ENCODE measurements at places on chromosomes 1 and 21. TPM values are rescaled to one million over a fixed set of nuclear protein-coding genes. Genes with fewer than 3 reads are reported as not detected.

The DEDD gene
- 18.7 TPM for total RNA-seq

The SERPINC1 gene
- total RNA-seq, result not detected

The SLAMF7 gene
- total RNA-seq, result 0.49 TPM

The ANGPTL3 gene
- total RNA-seq, result not detected

The OR2T35 gene
- not detected for total RNA-seq

The LCE6A gene
- 4.4 TPM for total RNA-seq

The FCER1G gene
- 12.4 TPM for total RNA-seq

The SYNC gene
- total RNA-seq, result 9.3 TPM

The C1QC gene
- total RNA-seq, result 24.7 TPM

The NFASC gene
- 1.4 TPM for total RNA-seq

The OR2G6 gene
- total RNA-seq, result not detected

The LYPD8 gene
- total RNA-seq, result not detected

The ZMYM4 gene
- 39.7 TPM for total RNA-seq

The TMEM222 gene
- total RNA-seq, result 14.1 TPM

The ST6GALNAC5 gene
- total RNA-seq, result 3.7 TPM

The PGLYRP4 gene
- 4.3 TPM for total RNA-seq

The PALMD gene
- 58.0 TPM for total RNA-seq

The PEAR1 gene
- 5.5 TPM for total RNA-seq

The FBXO2 gene
- 0.99 TPM for total RNA-seq

The RUNX1 gene
- total RNA-seq, result 22.1 TPM

The ENSA gene
- 89.7 TPM for total RNA-seq

The SERTAD4 gene
- 5.7 TPM for total RNA-seq

The MAEL gene
- 0.20 TPM for total RNA-seq

The LRRC8B gene
- total RNA-seq, result 10.3 TPM

Data from skin of body (tissue), 3 donors.